ENCODE measurements at places on chromosomes 13 and 19.

- no peak for DNase-seq
Measured at GRCh38 chr19:7921967-7922835, 2.1 kb downstream of the SNAPC2 start.

DNA sequence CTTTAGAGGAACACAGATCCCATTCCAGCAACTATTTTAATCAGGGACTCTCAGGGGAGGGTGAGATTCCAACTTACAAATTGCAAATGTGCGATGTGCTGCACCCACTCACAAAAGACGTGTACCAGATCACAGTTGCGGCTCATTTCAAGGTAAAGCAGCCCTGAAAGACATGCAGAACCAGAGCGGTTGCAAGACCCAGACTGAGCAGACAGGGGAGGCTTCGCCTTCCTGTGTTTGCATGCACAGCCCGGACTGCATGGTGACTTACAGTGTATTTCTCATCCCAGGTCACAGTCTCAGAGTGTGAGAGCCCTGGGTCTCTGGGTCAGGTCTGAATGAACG is 84.6 kb downstream of the ATP11A start:
- no peak for DNase-seq

DNA sequence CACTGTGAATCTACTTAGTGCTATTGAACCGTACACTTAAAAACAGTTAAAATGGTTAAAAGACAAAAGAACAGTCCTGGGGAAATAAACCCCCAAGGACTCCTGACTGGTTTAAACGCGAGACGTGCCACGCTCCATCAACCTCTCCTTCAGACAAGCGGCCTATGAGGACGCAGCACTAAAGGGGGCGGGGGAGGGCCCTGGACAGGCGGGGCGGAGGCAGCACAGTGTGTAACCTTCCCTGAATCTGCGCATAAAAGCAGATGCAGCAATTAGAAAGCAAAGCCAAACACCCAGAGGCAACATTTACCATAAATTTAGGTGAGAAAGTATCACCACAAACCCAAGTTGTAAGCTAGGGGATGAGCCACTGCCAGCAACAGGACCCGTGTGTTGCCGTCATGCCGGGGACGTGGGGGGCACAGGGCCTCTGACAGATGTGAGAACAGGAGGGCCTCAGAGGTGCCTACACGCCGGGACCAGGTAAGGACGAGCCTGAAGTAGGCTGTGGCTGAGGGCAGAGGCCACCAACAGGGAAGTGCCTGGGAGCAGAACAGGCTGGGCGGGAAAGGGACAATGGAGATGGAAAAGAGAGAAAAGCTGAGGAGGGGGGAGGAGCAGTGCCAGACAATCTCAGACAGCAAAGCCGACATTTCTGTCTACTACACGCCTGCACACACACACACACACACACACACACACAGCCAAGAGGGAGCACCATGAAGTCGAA is 15.3 kb upstream of the ADPRHL1 start:
- no peak for DNase-seq

DNA sequence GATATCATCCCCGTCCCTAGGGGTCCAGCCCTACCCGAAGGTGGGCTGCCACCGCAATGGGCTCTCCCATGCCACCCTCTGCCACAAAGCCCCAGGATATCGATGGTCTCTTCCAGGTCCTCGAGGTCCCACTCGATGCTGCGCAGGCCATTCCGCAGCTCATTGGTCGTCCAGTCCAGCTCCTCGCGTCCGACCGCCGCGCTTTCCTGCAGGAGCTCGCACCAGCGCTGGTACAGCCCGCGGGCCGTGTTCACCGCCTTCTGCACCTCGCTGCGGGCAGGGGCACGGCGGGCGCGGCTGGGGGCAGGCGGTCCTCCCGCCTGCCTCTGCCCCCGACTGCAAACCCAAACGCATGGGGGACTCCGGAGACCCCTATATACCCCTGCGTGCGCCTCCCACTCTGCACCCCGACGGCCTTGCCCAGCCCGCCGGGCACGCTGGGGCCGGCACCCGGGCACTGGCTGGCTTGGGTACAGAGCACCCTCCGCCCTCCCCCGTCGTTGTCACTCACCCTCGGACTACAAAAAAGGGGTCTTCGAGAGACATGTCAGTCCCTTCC is 468 bp downstream of the STX10 start:
- peak; percentile 42 for DNase-seq

DNA sequence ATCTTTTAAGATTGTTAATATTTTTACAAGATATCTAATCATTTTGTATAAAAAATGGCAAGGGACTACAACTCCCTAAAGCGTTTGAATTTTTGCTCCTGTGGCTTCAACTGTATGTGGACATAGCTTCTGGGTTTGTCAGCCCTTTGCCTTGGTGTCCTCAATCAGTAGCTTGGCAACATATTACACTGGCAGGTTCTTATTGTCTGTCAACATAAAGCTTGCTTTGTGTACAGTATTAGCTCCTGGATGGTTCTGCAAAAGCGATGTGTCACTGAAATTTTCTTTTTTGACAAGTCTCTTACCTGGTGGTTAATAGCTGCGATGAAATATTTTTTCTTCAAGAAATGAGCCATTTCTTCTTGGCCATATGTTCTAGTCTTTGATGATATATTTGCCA is 190.0 kb downstream of the HS6ST3 start:
- no peak for DNase-seq

DNA sequence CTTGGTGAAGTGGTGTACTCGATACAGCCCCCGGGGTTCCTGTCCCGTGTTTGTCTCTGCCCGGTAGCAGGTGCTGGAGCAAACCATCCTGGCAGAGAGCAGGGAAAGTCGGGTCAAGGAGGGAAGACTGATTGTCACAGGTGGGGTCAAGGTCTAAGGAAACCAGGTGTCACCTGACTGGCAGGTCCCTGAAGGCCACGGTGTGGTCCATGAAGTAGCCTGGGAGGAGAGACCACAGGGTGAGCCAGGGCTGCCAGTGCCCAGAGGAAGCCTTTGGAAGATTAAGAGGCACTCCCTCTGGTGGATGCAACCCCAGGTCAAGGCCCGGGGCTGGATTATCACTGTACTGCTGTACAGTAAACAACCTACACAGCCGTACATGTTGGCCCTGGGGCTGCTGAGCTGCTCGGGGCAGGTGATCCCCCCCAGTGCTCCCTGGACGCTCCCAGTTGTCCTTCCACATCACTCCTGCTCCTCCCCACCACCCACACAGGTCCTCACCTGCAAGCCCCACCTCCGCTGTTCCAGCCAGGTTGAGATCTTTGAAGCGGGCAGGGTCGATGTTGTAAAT is 6.0 kb upstream of the CCER2 start:
- DNase-seq, result no peak

GRCh38 chr19:20453425-20453935 is 112.1 kb downstream of the ZNF737 start:
- DNase-seq, result no peak

- no peak for DNase-seq
Measured at GRCh38 chr19:19578252-19578651, 40.2 kb downstream of the CILP2 start.

DNA sequence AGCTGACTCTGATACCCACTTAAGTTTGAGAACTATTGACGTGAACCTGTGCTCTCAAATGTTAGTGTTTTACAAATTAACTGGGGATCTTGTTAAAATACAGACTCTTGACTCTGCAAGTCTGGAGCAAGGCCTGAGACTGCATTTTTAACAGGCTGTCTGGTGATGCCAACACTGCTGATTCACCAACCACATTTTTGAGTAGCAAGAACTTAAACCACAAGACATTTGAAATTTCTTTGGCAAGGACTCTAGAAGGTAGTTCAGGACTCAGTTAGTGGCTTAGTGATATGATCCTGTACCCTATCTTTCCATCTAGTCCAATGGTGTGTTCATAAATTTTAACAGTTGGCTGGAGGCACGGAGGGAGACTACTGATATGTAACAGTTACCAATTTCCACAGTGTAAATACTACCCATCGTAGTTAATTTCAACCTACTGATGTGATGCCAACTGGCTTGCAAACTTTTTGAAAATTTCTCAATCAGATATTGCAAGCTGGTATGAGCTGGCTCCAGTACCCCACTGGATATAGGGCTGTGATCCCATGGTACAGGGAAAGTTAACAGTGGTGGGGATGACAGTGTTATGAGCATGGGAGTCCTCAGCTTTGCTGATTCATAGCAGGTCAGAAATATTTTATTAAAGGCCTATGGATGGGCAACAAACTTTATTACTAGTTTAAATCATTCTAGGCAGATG is 255.1 kb downstream of the TBC1D4 start:
- peak; percentile 81 for DNase-seq

GRCh38 chr13:102597029-102597961 is 509 bp downstream of the TPP2 start:
- DNase-seq, result peak; percentile 41

- no peak for DNase-seq
Measured at GRCh38 chr19:42521346-42522030, 6.8 kb downstream of the CEACAM1 start.

- peak; percentile 13 for DNase-seq
Measured at GRCh38 chr19:9362905-9363304, at the start of gene ZNF177. TSS of gene ZNF177 (plus strand) at chr19:9363013. CDS start at chr19:9378312, 15,299 bp downstream.

DNA sequence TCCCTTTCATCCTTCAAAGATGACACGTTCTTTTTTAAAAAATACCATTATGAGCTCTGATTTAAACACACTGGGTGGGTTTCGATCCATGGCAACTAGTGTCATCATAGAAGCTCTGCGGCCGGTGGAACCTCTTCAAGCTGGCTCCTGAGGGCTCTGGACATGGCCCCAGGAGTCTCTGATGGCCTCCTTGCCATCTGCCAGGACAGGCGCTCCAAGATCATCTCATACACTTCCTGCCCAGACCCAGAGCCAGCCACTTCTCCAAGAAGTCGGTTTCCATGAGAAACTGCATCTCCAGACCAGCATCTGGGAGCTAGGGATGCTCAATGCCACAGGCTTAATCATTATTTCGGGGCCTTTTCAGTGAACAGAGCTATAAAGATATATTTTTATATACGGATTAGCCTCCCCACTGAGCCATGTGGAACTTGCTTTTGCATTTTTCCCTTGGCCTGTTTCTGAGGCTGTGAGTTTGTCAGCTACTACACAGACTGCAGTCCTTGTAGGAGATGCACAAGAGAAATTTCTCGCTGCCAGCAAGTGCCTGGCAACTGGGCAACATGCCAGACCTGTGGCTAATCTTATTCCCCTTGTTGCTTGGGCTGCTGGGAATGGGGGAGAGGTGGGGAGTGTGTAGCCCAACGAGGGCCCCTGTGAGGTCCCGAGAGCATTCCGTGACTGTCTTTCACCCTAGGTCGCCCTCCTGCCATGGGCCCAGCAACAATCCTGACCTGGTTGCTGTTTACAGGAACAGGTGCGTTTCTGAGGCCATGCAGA is 15.9 kb downstream of the SUGP1 start:
- DNase-seq, result no peak

GRCh38 chr19:54390942-54391577 is 24.2 kb upstream of the TTYH1 start:
- peak; percentile 71 for DNase-seq

- DNase-seq, result no peak
Measured at GRCh38 chr13:77298426-77298825, 28.5 kb downstream of the MYCBP2 start.

GRCh38 chr13:93268327-93269028 is 41.9 kb downstream of the GPC6 start:
- no peak for DNase-seq

- DNase-seq, result peak; percentile 56
Measured at GRCh38 chr13:98664047-98664446, 87.1 kb upstream of the STK24 start.

DNA sequence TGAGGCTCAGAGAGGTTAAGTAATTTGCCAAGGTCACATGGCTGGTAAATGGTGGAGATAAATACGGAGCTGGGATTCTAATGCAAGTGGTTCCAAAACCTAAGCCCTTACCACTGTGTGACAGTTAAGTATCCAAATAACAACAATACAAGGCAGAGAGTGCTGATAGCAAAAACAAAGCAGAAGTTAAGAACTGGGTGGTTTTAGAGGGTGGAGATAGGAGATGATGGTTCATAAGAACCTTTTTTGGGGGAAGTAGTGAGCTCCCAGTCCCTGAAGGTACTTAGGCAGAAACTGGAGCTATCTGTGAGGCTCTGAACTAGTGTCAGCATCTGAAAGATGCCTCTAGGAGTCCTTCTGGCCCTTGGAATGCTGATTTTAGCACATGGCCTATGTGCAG is 56.2 kb upstream of the UBE2L5 start:
- no peak for DNase-seq

- DNase-seq, result no peak
Measured at GRCh38 chr19:54662730-54663129, at the start of gene LILRB4. TSS of gene LILRB4 (plus strand) at chr19:54662985. CDS start at chr19:54663034, 49 bp downstream.

GRCh38 chr13:112229445-112229844 is 146.7 kb upstream of the SPACA7 start:
- DNase-seq, result no peak

DNA sequence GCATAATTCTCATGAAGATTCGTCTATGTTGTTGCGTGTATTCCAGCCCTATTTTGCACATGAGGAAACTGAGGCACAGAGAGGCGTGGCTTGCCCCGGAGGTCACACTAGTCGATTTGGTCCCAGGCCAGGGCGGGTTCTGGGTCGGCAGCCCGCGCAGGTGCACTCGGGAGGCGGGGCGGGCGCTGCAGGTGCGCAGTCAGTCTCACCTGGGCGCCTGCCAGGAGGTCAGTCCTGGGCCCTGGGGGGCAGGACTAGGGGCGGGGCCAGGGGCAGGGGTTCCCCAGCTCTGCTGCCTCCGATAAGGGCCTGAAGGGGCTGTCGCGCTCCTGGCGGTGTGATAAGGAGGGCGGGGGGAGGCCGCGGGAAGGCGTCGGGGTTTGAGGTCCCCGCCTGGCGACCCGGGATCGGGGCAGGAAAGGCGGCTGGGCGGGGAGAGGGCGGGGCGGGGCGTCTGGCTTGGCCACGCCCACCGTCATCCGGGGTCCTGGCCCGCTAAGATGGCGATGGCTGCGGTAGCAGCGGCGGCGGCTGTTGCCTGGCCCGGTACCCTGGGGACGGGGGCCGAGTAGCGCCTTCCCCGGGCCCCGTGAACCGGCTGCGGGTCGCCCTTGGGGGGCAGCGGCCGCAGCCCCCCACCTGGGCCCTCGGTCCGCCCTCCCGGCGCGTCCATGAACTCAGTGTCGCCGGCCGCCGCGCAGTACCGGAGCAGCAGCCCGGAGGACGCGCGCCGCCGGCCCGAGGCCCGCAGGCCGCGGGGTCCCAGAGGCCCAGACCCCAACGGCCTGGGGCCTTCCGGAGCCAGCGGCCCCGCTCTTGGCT is at the start of gene ATG4D:
TSS of gene ATG4D (plus strand) at position 485 of the 822 bp plus-strand sequence. CDS start at position 672, 187 bp downstream.
- peak; percentile 98 for DNase-seq

DNA sequence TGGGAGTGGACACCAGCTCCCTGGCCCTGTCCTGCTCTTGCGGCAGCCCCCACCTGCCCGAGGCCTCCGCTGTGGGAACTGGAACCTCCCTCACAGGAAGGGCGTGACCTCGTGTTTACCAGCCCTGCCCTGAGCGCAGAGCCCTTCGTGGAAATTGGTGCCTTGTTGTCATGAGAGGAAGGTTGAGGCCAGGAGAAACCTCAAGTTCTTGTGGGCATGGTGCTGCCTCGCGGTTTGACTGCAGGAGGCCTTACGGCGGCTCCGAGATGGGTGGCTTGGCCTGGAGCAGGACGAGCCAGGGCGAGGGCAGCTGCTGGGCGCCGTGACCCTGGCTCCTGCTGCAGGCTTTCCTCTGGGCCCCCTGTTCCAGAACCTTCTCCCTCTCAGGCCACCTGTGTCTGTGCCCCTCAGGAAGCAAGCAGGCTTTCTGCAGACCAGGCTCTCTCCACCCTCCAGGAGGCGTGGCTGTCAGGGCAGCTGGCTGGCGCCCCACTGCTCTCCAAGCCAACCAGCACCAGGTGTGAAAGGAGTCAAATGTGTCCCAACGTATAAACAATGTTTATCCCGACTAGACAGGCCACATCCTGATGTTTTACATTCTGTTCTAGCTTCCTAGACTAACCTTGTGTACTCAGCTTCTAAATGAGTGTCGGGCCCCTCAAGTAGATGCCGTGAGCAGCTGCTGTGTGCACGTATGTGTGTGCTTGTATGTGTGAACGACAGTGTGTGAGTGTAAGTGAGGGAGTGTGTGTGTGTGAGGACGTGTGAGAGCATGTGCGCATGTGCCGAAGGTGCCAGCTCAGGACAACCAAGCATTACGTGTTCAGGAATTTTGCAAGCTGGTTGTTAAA is 10.4 kb upstream of the RASA3 start:
- no peak for DNase-seq

All from GM03348 (cell line).